ENCODE measurements at places on chromosomes 7 and 10. TPM values are rescaled to one million over a fixed set of nuclear protein-coding genes. Genes with fewer than 3 reads are reported as not detected.

The PLEKHS1 gene
- not detected for total RNA-seq

The HMX2 gene
- total RNA-seq, result not detected

The FAM107B gene
- 117 TPM for total RNA-seq

The TAX1BP1 gene
- total RNA-seq, result 88.6 TPM

The SLC18A2 gene
- total RNA-seq, result 0.04 TPM

The RSPH10B2 gene
- 0.13 TPM for total RNA-seq

The DDC gene
- total RNA-seq, result not detected

The SPDYE5 gene
- not detected for total RNA-seq

The ACTR3C gene
- 0.20 TPM for total RNA-seq

The TRPV5 gene
- total RNA-seq, result not detected

The CYP2C19 gene
- not detected for total RNA-seq

The ANLN gene
- total RNA-seq, result 52.6 TPM

The ZNF239 gene
- 1.1 TPM for total RNA-seq

The CCDC7 gene
- total RNA-seq, result 11.4 TPM

The CLDN3 gene
- total RNA-seq, result 0.07 TPM

The DIP2C gene
- total RNA-seq, result 5.1 TPM

The C10orf62 gene
- not detected for total RNA-seq

The LIPF gene
- not detected for total RNA-seq

The ASAH2 gene
- total RNA-seq, result 0.46 TPM

The PRSS1 gene
- not detected for total RNA-seq

The PPP1R3C gene
- total RNA-seq, result 1.2 TPM

The PKD2L1 gene
- not detected for total RNA-seq

The PARG gene
- 28.4 TPM for total RNA-seq

The AKR1C4 gene
- total RNA-seq, result not detected

The SFTPA1 gene
- total RNA-seq, result not detected

The ANXA8L1 gene
- total RNA-seq, result 0.04 TPM

The IKZF1 gene
- total RNA-seq, result under 0.01 TPM

The COL13A1 gene
- 33.6 TPM for total RNA-seq

The PROSER2 gene
- 6.5 TPM for total RNA-seq

The ODAD2 gene
- total RNA-seq, result 0.32 TPM

The ARMC10 gene
- 49.0 TPM for total RNA-seq

The ARPC1A gene
- total RNA-seq, result 214 TPM

The CDC123 gene
- total RNA-seq, result 208 TPM

The OPN1SW gene
- not detected for total RNA-seq

The NRBF2 gene
- total RNA-seq, result 18.5 TPM

The CTTNBP2 gene
- not detected for total RNA-seq

The STOX1 gene
- 0.11 TPM for total RNA-seq

The CALHM3 gene
- not detected for total RNA-seq

The ANKRD61 gene
- 0.07 TPM for total RNA-seq

The VAX1 gene
- not detected for total RNA-seq

The SEMA3E gene
- total RNA-seq, result not detected

The DHX32 gene
- total RNA-seq, result 33.5 TPM

The SMKR1 gene
- 0.63 TPM for total RNA-seq

The SPDYE8 gene
- not detected for total RNA-seq

The CACNB2 gene
- total RNA-seq, result not detected

The DOCK4 gene
- 198 TPM for total RNA-seq

The MMS19 gene
- total RNA-seq, result 70.7 TPM

The SLC26A4 gene
- 3.4 TPM for total RNA-seq
